ENCODE measurements at places on chromosomes 3 and 15.

DNA sequence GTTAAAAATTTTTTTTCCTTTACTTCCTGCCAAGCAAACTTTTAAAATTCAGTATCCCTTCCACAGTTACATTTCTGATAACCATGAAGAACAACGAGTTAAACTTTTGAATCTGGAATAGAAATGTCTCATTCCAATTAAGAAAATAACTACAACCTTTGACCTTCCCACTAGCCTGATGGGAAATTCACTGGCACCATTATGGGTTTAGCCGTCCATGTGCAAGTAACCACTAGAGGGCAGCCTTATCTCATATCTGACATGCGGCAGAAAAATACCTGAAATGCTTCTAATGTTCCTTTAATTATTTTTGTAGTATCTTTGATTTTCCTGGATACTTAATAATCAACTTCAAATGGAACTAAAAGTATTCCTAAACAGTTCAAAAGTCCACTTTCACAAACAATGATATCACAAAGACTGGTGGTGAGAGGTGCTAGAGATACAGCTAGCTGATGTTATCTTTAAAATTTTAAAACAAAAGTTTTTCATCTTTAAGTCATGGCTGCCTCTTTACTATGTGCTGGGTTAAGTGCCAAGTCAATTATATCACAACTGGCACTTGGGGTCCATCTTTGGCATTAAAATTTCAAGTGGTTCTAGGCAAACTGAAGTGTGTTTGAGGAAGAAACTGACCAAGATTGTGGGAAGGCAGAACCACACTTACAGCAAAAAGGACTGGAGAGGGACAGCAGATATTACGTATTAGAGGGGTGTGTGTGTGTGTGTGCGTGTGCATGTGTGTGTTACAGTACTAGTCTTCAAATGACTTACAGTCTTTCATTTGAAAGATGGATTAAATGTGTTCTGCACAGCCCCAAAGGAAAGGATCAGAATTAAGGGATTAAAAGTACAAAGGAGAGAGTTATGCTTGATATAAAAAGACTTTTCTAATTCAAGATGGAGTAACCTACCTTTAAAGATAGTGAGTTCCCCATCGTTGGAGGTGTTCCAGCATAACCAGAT, 107.1 kb upstream of the ICE2 start:
- peak; percentile 49 for DNase-seq

DNA sequence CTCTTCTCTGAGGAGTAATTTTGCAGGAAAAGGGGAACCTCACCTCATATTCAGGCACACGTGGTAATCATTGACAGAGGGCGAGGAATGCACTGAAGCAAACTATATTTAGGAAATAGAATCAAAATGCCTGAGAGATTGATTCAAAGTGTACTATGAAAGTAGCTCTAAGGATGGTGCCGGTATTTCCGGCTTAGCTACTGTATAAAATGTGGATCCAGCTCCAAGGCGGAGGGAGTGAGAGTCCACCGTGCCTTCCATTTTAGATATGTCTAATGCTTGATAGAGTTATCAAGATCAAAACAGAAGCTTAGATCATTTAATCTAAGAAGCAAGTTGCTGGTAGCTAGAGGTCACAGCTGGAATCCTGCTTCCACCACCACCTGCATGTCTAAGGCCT, 33.0 kb downstream of the GOLIM4 start:
- no peak for DNase-seq

GRCh38 chr15:68374168-68374745, 57.7 kb downstream of the ITGA11 start:
- no peak for DNase-seq

- no peak for DNase-seq
Measured at GRCh38 chr15:77623755-77624524, 8.8 kb downstream of the LINGO1 start.

DNA sequence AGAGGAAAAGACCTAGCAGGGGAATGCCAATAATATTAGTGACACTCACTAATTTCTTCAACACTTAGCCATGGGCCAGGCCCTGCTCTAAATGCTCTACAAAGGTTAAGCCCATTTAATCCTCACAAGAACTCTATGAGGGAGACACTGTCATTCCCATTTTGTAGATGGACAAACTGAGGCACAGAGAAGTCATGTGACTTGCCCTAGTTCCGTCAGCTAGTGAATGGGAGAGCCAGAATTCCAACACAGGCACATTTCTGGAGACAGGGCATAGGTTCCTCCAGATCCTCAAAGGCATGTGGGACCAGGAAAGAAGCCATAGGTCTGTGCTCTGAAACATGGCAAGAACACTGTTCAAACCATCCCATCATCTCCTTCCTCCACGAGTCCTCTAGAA, 31.5 kb downstream of the LOXL1 start:
- DNase-seq: no peak

DNA sequence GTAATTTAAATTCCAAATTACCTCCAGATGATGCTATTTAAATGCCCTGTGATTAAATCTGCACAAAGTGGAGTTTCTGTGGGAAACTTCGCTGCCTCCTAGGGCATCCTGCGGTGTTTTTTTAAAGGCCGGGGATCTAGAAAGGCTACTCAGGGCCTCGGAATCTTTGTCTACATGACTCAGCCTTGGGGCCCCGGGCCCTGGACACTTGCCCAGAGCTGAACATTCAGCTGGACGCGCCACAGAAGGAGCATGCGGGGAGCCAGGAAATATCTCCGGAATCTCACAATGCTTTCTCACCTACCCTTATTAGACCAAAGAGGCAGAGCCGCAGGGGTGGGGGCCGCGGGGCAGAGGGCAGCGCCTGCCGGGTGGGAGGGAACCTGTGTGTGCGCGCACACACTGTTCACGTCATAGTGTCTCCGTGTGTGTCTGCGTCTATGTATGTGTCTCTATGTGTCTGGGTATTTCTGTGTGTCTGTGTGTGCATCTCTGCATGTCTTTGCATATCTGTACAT, 145.5 kb upstream of the TPM1 start:
- peak; percentile 98 for DNase-seq

DNA sequence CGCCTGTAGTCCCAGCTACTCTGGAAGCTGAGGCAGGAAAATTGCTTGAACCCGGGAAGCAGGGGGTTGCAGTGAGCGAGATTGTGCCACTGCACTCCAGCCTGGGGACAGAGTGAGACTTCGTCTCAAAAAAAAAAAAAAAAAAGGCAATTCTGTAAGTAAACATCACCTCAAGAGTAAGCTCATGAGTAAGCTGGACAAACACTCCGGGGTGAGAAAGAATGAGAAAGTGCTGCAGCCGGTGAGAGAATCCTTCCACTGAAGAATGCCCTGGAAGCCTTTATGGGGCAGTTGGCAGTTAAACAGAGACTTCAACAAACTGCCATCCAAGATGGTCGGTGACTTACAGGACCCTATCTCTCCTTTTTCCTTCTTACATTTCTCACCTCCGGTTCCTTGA, 47.5 kb downstream of the FEZF2 start:
- no peak for DNase-seq

GRCh38 chr15:66729331-66729951, 27.4 kb downstream of the SMAD6 start:
- DNase-seq: no peak

DNA sequence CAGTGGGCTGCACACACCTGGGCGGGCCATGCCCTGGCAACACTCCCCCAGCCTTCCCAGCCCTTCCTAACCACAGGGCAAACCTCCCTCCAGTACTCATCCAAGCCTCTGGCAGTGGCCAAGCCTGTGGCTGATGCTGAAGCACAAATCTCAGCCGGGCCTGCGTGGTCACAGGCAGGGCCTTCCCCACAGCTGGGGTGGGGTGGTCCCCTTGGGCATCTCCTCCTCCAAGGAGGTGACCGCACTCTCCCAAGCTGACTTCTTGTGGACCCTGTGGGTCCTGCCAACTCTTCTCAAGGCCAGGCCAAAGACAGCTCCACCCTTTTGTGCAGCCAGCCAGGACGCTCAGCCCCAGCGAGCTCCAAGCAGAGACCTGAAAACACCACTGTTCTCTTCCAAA, 21.4 kb downstream of the GRAMD2A start:
- no peak for DNase-seq

DNA sequence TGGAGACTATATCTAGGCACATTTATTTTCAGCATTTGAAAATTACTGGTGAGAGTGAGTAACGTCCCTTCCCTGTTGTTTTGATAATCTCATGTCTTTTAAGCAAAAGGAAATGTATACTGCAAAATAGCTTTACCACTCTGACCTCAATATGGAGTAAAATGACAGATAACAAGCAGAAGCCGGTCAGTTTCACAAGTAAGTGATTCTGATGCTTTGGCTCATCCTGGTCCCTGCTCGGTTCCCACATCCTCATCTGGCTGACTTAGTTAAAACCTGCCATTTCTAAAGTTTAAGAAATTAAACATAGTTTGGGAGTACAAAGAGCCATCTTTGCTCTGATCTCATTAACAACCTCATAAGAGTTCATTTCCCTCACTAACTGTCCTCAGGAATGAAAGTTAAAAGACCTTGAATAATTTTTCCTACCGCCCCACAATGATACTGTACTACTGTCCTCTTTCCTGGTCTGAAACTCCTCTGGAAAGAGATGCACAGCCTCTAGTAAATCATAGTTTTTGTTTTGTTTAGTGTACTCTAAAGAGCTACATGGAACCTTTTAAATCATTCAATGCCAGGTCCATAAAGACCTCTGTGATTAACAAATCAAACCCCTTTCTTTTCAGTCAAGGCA, 72.3 kb upstream of the ICE2 start:
- no peak for DNase-seq

GRCh38 chr15:69719527-69720240, 267.1 kb downstream of the RPLP1 start:
- DNase-seq: no peak

DNA sequence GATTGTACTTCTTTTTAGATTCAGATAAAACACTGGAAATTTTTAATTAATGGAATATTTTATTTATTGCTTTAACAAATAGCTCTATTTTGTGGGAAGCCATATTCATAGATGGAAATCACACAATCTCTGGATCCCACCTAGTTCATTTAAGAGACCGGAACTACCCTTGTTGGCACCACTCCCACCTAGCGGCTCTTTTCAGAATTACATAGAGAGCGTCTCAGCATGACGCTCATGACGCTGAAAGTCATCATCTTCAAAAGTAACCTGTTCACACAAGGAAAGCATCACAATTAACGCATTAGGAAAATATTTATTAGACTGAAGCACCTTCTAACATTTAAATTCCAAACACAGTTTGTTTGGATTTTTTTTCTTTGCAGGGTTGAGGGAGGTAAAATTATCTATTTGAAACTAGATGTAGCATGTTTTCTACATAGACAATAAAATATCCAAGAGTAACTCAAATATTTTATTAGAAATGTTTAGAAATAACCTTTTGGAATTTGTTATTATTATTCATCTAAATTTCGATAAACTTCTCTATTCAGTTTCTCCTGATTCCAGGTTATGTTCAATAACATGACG, 214.9 kb upstream of the ARRDC4 start:
- DNase-seq: peak; percentile 9

DNA sequence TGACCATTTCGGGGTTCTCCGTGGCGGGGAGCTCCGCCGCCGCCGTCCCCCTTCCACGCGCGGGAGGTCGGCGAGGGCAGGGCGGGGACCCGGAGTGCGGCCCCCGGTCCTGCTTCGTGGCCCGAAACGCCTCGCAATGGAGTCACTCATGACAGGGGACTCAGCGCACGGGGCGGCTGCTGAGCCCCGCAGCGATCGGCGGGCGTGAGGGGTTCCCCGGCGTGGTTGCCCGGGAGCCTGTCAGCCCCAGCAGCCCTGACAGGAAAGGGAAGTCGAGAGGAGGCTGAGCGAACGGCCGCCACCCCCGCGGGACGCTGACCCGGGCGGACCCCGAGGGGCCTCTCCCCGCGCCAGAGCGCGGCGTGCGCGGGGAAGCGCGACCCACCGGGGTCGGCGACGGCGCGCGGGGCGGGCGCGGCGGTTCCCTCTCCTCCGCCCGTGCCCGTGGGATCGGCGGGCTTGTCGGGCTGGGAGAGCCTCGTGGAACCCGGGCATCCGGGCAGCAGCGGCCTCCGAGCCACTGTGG, 564 bp upstream of the PIGZ start:
- peak; percentile 34 for DNase-seq

GRCh38 chr3:123723070-123723469, 138.2 kb upstream of the HACD2 start:
- no peak for DNase-seq

DNA sequence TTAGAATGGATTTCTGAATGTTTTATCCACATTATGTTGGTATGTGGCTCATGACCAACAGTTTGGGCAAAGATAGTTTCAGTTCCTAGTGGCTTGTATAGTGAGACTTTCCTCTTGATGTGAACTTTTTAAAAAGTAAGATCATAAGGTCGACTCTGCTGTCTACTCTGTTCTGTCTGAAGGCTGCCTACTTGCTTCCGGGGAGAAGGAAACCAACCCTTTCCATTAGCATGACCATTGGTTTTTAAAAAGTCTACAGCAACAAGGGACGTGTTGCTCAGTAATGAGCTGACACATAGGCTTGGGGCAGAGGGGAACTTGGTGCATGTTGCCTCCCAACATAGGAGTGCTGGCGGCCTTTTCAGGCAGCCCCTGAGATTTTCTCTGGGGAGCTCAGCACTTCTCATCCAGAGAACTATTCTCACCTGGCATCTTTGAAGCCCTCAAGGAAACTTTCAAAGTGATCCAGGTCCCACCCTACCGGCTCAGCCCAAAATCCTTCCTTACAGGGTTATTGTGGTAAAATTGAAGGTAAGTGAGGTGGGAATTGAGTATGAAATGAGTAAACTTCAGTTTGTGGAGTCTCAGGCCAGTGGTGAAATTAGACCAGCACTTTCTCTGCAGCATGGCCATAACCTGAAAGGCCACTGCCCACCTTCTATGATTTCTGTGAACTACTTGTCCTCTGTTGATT, 30.6 kb downstream of the PSMD6 start:
- no peak for DNase-seq

DNA sequence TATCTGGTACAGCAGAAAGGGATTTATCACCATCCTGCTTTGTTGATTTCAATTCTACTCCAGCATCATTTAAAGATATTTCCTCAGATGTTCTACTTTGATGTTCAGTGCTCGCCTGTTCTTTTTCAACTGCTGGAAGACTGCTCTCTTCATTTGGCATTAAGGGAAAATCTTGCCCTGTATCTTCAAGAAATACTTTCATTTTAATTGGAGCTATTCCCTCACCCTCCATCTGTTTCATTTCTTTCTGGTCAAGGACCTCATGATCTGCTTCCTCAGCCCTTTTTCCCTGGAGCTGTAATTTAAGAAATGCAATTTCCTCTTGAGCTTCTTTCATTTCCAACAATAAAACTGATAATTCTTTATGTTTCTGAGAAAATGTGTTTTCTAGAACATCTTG, 37.8 kb upstream of the HCLS1 start:
- DNase-seq: no peak

- no peak for DNase-seq
Measured at GRCh38 chr3:9934993-9935392, 1.4 kb downstream of the CRELD1 start.

- no peak for DNase-seq
Measured at GRCh38 chr15:63791228-63791627, 42.5 kb downstream of the HERC1 start.

DNA sequence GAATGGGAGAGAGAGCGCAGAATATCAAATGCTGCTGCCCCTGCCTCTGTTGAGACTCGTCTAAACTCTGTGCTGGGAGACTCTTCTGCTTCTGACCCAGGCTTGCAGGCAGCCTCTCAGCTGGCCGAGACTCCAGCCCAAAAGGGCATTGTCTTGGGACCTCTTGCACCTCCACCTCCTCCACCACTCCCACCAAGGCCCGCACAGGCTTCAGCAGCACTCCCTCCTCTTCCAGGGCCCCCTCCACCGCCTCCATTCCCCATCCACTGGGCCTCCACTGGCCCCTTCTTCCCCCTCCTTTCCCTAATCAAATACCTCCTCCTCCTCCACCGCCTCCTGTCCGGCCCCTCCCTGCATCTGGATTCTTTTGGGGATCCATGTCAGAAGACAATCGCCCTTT, 31.3 kb downstream of the GMNC start:
- DNase-seq: no peak

- no peak for DNase-seq
Measured at GRCh38 chr3:16423947-16424673, 89.4 kb downstream of the RFTN1 start.

Measured in mammary epithelial cell (primary cell).